NCI-H524 treated with DMSO at 0.1 percent for 48 hours (cell line): ENCODE measurements at places on chromosomes 12 and 14.

GRCh38 chr14:31572955-31573354 lies 11.8 kb downstream of the NUBPL start:
- DNase-seq = no peak

DNA sequence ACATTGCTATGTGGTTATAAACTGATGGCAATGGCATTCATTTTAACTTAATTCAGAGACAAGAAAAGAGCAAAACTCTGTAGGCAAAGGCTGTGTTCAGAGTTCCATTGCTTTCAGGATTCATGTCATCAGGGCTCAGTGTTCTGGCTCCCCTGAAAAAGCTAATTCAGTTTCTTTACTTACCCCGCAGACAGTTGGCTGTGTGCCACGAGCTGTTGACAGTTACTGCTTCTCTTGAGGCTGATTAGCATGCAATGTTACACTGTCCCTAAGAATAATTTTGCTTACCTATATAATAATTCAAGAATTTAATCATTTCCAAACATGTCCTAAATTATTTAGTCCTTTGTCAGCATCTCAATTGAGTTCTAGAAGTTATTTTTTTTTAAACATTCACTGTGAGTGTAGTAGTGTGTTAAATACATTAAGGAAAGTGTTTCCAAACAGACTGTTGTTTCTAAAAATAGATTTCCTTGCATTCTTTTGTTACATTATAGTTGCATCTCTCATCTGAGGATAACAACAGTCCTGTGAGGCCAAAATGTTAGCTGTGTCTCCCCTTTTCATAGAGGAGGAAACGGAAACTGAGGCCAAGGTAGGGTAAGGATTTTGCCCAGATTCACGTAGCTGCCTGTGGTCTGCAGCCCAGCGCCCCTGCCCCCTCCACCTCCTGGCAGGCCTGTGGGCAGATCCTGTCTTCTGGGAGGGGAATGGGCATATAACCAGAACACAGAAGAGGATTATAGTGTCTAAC lies 98.6 kb downstream of the PELI2 start:
- DNase-seq = no peak

DNA sequence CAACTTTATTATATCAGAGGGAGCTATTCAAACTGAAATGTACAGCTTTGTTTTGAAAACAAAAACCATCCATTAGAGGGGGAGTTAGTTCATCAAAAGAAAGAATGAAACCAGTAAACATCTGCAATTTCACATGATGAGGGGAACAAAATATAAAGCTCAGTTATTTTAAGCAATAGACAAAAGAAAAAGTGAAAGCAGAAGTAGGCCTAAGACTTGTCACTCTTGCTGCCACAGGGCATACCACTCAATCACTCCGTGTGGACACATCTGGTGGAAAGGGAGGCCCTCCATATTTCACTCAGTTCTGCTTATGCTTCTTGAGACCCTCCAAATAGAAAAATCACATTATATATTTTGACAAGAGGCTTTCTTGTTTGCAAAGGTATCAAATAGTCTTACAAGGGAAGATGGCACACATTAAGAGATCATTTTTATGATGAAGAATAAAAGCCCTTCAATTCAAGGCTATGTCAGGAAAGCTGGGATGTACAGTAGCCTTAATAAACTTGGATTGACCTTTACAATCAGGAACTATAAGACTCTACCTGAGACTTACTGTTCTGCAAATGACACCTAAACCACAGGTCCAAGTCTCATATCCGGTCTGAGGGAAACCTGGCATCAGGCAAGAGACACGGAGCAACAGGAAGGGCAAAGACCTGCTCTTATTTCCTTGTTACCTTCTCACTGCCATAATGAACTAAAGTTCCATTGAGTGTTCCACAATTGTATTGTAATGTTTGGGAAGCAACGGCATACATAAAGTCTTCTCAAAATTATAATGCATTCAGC lies 222.5 kb upstream of the GRIP1 start:
- no peak for DNase-seq

GRCh38 chr14:91230397-91231035 lies 14.0 kb downstream of the GPR68 start:
- DNase-seq = no peak

- no peak for DNase-seq
Observed at GRCh38 chr14:84819528-84819927, 710.4 kb upstream of the FLRT2 start.

- no peak for DNase-seq
Observed at GRCh38 chr12:65965358-65965757, 141.1 kb downstream of the HMGA2 start.

DNA sequence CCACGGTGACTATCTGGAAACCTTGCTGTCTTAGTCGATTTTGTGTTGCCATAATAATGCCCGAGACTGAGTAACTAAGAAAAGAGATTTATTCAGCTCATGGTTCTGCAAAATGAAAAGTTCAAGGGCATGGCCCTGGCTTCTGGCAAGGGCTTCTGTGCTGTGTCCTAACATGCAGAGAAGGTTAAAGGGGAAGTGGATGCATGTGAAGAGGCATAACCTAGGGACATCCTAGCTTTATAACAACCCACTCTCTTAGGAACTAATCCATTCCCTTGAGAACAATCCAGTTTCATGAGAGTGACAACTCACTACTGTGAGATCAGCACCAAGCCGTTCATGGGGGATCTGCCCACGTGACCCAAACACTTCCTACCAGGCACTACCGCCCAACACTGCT lies 11.5 kb downstream of the FLVCR2 start:
- no peak for DNase-seq

GRCh38 chr14:53549956-53550355 lies 396.8 kb upstream of the DDHD1 start:
- no peak for DNase-seq

DNA sequence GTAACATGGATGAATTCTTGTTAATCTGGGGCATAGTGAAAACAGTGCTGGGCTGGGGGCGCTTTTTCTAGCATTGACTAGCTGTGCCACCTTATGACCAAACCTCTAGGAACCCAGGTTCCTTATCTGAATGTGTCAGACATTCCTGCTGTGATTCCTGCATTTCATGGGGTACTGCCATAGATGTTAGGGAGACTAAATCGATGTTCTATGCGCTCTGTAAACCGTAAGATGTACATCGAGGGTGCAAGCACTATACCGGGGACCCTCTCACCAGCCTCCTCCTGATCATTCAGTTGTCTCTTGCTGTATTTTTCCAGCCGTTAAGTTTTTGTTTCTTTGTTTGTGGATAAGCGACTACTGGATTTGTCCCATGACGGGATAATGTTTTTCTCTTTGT lies 170.9 kb upstream of the PARP11 start:
- no peak for DNase-seq

GRCh38 chr14:28298156-28298555 lies 468.4 kb upstream of the FOXG1 start:
- DNase-seq = no peak

- no peak for DNase-seq
Observed at GRCh38 chr12:79659961-79660431, 30.8 kb downstream of the PAWR start.
